ENCODE measurements at places on chromosomes 1 and 21.

GRCh38 chr1:220093361-220094015, 444 bp upstream of the IARS2 start:
- no peak for DNase-seq

GRCh38 chr1:210489491-210489890, 160.8 kb downstream of the HHAT start:
- no peak for DNase-seq

GRCh38 chr1:26375081-26375480, 2.5 kb upstream of the ZNF683 start:
- DNase-seq: no peak

DNA sequence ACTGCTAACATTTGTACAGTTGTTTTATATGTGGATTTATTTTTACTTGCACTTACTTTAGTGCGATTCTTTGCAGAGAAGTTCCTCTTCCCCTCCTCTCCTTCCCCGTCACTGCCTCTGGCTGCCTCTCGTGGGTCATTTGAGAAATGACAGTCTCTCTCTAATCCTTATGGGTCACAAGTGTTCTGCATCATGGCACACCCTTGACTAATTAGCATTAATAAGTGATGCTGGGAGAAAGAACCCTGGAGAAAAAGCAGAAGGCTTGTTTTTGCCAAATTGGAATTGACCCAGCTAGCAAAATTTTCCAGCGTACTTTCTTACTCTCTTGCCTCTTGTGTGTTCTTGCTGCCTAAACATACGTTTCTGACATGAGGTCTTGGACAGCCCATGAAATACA, 301.2 kb downstream of the DUSP10 start:
- no peak for DNase-seq

GRCh38 chr21:33657124-33657820, 15.0 kb downstream of the ITSN1 start:
- no peak for DNase-seq

GRCh38 chr1:43549921-43550597, 19.4 kb downstream of the PTPRF start:
- DNase-seq: peak; percentile 94

DNA sequence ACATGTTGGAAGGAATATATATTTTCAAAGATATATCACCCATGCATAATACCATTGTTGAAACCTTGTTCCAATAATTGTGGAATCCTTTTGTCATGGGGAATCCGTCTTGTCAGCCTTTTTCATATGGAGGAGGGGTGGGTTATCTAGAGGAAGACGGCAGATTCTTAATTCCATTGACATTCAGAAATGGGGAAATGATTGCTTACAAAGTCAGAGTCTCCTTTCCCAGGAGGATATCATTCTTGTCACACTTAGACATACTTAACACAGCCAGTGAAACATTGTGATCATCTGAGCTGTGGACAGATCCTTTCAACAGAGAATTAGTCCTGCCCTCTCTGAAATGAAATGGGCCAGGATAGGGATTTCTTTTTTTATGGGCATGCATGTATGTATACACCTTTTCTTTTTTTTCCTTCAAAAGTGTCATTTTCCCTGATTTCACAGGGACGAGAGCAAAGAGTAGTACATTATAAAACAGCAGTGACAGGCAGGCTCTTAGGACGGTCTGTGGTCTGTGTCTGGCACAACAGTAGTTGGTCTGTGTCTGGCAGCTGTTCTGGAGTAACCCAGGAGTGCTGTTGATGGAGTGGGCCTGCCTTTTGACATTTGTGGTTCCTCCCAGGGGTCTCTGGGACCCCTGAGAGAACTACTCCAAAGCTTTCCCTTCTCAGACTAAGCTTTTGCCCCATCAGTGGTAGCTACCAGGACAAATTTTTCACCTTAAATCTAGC, 50.1 kb downstream of the VPS13D start:
- no peak for DNase-seq

DNA sequence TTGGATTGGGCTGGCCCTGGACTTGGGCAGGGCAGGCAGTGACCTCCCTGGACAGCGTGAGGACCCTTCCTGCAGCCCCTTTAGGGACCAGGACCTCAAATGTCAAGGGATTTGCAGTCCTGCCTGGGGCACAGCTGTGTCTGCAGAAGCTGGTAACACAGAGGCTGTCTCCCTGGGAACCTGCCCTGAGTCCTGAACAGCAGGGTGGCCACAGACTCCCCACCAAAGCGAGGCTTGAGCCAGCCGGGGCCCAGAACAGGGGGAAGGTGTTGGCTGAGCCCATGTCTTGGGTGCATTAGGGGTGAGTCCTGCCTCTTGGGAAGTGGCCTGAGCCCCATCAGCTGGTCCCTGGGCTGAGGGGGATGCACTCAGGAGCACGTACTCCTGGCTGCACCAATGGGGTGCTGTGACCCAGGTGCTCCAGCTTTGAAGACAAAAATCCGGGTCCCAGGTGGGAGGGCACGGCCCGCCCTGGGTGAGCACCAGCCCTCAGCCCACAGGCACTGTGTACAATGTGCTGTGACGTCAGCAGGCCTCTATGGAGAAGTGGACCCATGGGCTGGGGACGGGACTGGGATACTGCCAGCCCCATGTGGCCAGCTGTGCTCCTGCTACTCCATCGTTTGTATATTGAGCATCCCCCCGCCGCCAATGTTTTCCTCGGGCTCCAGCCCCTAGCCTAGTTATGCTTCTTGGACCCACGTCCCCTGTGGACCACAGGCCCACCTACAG, 72.0 kb upstream of the ARHGEF16 start:
- DNase-seq: no peak

- DNase-seq: peak; percentile 37
Measured at GRCh38 chr1:110962892-110963690, 631 bp downstream of the LRIF1 start.

- no peak for DNase-seq
Measured at GRCh38 chr1:180243517-180244221, 13.6 kb downstream of the LHX4 start.

GRCh38 chr1:215860833-215861232, 293.7 kb downstream of the KCTD3 start:
- no peak for DNase-seq

DNA sequence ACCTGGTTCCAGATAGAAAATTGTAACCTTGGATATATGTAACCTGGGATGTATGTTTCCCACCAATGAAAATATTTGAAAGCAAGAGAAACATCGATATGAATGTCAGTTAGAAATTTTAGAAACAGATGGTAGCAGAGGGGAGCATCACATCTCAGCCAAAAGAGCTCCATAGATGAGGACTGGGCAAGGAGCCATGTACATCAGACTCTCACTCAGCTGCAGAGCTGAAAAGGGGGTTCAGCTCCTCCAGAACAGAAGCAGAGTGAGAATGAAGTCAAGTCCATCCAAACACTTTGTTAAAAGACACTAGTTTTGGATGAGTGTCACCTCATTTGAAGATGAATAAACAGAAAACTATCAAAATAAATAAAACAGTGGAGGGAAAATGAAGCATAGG, 202.4 kb downstream of the HMCN1 start:
- no peak for DNase-seq

DNA sequence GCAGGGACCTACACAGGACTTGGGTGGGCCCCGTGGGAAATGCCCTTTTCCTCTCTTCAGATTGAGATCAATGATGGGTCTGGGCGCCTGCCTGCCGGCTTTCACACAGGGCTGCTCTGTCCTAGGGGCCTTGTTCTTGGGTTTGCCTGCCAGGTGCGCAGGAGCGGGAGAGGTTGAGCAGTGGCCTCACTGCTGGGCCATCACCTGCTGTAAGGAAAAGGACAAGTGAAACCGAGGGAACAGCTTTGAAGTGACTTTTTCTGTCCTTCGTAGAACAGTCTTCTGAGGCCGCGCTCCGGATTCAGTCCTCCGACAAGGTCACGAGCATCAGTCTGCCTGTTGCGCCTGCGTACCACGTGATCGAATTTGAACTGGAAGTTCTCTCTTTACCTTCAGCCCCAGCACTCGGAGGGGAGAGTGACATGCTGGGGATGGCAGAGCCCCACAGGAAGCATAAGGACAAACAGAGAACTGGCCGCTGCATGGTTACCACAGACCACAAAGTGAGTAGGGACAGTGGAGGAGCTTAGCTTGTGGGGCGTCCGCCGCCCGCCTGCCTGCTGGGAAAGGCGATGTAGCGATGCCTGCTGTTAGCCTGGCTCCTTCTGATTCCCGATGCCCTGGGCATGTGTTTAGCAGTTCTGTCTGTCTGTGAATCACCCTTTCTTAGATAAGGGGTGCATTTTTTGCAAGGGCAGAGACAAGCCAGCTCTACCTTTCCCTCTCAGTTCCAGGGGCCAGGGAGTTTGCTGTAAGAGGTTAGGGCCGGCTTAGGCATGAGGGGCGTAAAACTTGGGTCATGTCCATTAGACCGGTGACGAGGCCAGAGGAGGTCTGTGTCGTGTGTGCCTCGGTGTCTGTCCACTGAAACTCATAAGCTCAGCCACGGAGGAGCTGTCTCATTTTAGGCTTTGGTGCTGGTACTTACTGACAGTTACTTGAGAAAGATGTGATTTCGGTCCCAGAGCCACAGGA, 19.5 kb upstream of the PWP2 start:
- no peak for DNase-seq

Data from RWPE1 (cell line).